Activated CD8-positive, alpha-beta memory T cell treated with anti-CD3 and anti-CD28 coated beads for 4 hours (primary cell): ENCODE measurements at places on chromosomes 2 and 18.

DNA sequence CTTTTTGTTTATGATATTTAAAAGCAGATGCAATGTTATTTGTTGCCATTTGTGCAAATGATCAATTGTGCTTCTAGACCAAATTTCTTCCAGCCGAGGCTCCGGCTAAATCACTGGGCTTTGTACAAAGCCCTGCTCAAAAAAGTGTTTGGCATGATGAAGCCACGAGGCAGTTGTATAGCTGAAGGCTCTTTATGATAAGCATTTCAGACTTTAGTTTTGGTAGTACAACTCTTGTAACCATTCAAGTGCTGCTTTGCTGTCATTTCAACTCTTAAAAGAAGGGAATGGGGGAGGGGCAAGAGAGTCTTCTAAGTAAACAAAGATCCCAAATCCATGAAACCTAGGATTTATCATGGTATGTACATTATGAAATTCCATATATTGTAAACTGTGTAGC, 3.3 kb upstream of the ZNF532 start:
- no peak for DNase-seq

DNA sequence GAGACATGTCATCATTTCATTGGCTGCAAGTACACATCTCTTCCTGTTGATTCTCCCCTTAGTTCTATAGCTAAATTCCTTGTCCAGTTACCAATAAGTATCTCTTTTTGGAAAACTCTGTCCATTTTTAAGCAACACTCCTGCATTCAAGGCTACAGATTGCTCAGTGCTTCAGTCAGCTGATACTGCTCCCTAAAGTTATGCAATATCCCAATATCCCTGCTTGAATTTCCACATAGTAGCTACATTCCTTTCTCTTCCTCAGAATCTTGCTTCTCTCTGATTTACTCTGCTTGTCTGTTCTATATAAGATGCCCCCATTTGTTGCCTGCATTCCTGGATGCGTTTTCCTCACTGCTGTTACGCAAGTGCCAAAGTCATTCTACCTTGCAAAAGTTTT, 109.8 kb downstream of the PARD3B start:
- DNase-seq, result no peak

- DNase-seq, result no peak
Measured at GRCh38 chr2:169683054-169683424, 11.2 kb downstream of the CFAP210 start.

DNA sequence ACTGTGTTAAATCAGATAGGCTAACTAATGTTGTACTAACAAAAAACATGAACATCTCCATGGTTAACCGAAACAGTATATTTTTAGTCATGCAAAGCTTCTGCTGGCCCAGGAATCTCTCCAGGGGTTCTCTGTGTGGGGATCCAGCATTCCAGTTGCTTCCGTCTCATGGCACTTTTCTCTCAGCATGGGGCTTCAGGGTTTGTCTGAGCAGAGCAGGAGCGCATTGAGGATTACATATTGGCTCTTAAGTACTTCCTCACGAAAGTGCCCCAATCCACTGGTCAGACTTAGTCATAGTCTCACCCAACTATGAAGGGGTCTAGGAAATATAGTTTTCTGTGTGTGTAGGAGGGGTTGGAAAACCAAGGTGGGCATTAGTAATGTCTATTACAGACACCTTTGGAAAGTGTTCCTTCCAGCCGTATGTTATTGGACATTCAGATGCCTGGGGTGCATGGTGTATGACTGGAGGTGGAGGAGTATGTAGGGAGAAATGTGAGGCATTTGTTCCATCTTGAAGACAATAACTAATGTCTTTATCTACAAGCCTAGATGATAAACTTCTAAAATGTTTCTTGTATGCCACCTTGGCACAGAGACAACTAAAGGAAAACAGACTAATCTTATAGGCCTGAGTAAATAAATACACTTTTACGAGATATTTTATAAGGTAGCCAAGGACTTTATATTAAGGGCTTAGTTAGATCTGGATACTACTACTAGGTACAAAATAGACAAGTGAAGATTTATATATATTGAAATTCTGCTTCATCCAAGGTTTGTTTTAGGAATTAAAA, 123.8 kb upstream of the ZEB2 start:
- no peak for DNase-seq

DNA sequence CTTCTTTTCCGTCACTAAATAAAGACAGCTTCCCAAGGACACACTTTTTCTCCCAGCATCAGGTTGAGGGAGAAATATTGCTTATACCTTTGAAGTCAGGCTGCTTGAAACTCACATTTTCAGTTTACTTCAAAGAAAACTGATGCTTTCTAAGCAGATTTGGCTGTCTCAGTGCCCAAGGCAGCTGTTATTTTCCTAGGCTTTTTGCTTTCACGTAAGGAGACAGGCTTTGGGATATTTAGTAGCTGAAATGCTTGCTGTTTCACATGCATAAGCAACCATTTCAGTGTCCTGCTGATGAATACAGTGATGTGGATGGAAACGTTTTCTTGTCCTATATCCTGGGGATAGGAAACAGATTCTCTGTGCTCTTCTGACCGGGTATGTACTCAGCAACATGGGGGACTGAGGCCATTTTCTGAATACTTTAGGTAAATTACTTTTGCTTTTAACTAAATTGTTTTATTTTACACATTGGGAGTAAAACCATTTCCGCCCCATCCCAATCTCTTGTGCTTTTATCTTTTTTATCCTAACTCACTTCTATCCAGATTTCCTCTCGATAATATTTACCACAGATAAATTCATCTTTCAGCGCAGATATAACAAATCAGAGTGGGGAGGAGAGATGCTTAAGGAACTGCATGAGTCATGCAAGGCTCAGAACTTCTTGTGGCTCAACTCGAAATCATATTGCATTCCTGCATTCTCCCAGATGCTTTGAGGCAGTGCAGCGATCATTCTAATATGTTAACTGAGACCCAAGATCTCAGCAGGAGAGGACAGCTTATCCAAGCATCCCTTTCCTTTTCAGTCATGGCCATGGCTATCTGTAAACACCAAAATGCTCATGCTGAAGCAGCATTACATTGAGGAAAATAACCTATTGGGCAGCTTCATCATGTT, 22.2 kb downstream of the GALR1 start:
- no peak for DNase-seq

DNA sequence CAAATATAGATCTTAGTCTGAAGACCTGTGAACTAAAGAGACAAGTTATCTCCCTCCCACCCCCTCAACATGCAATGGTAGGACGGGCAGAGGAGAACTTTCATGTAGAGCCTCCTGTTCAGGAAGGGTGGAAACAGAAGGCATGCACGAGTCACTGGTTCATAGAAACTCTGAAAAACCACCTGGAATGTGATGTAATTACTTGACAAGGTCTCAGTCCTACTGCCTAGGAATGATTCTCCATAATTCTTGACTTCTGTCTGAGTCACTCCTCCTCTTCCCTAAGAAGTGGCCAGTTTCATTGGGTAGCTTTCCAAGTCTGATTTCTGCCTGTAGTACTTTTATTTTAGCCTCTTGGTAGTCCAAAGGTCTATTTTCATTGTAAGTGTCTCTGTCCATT, 277.3 kb downstream of the PTPRM start:
- DNase-seq, result no peak

- no peak for DNase-seq
Measured at GRCh38 chr2:156845806-156846558, 409.8 kb downstream of the GPD2 start.

DNA sequence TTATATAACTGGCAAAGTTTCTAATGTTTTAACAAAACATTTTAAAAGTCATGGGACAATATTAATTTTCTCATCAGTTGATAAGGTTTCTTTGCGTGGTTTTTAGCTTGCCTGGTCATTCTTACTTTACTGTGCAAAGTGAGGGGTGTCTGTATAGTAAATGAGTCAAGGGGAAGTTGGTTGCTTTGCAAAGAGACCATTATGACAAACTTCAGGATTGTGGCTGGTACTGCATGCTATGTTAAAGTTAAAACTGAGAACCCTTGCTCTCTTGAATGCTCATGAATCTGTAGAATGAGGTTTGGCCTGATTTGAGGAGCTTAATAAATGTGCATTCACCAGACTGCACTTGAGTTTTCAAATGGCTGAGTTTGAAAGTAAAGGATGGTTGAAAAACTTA, 47.0 kb downstream of the COL4A4 start:
- DNase-seq, result no peak

DNA sequence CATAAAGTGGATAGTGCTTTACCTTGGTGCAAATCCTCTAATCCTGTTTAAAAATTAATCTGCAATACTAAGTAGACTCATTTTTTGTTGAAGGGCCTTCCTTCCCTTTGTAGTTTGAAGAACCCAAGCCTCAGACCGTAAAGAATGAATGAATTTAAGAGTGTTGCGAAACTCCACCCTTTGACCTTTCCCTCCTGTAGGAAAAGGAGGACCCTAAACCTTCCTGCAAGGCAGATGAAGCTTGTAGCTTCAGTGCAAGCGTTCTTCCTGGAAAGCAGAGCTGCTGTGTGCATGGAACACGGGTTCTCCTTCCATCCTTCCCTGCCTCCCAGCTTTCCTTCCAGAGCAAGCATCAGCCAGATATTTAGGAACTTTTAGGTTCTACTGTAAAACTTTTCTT, 1.7 kb downstream of the IMPA2 start:
- DNase-seq, result no peak

- DNase-seq, result no peak
Measured at GRCh38 chr18:51188024-51188701, 9.3 kb downstream of the MEX3C start.

GRCh38 chr2:171563301-171563700, 41.0 kb downstream of the CYBRD1 start:
- no peak for DNase-seq

DNA sequence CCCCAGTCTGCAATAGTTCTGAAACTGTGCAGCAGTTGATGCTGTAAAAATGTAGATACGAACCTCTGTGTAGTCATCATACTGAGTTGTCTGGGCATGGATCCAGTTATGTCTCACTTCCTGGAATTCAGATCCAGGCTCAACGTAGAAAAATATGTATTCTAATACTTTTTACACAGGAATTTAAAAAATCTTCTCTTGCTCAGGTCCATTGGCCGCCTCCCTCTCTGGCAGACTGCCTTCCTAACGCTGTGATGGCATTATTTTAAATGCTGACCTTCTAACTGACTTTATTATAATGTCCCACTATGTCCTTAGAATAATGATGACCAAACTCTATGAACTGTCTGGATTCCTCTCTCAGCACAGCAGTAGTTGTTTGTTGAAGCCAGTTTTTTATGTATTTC, 119.6 kb downstream of the FEZ2 start:
- DNase-seq, result no peak

GRCh38 chr2:2520401-2520811, 189.3 kb upstream of the MYT1L start:
- DNase-seq, result no peak

DNA sequence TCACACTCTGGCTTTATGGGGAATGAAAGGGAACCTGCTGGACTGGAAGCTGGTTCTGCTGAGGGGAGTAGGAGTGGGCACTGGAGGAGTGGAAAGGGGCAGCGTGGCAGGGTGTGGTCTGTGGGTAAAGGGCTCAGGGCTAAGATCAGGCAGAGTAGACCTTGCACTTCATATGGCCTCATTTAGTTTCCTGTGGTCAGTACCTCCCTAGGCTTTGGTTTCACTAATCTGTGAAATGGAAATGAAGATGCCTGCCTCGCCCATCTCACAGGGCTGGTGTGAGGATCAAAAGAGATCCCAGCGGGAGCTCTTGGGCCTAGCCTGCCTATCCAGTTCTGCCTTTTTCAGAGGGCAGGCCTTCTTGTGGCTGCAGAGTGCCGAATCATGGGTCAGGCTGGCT, 208.7 kb downstream of the LOXHD1 start:
- DNase-seq, result no peak

GRCh38 chr2:61181382-61182058, 19.5 kb downstream of the C2orf74 start:
- DNase-seq, result no peak

- no peak for DNase-seq
Measured at GRCh38 chr18:57655740-57656139, 34.1 kb upstream of the NARS1 start.

DNA sequence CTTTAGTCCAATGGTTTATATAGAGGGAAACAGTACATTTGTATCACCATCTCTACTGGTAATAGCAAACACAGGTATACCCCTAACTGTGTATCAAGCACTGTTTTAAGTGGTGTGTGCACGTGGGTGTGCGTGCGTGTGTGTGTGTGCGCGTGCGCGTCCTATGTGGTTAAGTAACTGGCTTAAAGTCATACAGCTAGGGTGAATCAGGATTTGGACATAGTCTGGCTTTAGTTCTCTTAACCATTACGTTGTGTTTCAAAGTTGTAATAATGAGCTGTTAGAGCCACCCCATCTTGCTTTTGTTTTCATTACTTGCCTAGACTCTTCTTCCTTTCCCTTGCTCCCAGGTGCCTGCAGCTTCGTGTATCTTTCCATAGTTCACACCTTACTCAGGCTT, 2.1 kb downstream of the HADHB start:
- no peak for DNase-seq

DNA sequence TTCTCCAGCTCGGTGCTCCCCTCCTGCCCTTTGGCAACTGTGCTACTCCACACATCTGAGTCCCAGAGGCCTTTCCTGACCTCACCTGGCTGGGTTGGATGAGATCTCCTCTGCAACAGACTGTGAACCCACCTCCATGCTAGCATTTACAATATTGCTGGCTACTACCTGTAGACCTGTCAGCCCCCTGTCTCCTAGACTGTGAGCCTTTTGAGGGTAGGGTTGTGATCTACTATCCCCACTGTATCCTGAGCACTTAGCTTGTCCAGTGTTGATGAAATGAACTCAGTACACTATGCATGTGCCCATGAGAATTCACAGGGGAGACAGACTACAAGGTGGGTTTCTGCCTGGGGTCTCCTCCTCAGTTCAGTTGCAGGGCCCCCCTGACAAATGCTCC, 70.1 kb downstream of the C1QL2 start:
- DNase-seq, result no peak

- DNase-seq, result no peak
Measured at GRCh38 chr2:100832885-100833284, 12.9 kb downstream of the NPAS2 start.

DNA sequence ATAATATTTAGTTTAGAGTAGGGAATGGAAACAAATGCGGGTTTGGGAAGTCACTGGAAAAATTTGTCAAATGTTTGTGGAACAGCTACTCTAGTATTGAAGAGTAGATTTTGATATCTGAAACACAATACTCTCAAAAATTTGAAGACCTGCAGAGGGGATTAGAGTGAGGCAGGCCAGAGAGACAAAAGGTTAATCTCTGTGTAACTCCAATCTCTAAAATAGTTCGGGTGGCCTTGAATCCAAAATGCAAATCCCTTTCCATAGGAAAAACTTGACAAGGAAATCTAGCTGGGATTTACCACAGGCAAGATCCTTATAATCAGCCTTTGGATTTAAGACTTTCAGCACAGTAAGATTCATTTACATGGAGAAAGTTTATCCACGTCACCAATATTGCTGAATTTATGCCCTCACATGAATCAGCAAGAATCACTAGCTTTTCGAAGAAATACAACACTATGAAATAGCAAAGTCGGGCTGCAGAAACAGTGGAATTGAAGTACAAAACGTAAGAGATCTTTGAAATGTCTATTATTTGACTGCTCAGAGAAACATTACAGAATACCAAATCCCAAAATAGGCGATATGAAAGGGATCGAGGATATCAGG, 423.7 kb upstream of the ZNF804A start:
- no peak for DNase-seq

GRCh38 chr2:64825831-64826491, 163.2 kb upstream of the SLC1A4 start:
- no peak for DNase-seq
